HepG2 (cell line): ENCODE measurements at places on chromosomes 2 and 18.

DNA sequence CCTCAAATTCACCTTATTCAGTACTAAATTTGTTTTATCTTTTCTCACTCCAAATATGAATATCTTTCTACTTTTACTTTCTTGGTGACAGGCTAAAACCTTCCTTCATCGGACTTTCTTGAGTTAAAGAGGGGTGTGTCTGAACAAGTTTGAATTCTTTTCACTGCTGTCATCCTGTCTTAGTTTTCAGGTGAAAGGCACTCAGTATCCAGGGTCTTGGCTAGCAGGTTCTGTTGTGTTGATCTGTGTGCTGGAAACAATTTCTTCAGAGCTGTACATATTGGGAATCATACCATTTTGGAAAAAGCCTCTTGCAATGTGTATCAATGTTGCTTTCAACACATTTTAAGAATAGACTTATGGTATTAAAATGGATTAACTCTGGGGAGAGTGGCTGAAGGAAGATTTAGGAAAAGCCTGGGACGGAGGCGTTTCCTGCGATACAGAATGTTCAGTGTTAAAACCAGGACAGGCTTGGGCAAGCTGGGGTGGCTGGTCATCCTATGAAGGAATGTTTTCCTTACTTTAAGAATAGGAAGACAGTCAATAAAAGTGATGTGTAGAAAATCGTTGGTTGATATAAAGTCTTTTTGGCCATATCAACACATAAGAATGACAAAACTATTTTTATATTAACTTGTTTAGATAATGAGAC is 350.7 kb upstream of the SPRED2 start:
- no peak for DNase-seq

DNA sequence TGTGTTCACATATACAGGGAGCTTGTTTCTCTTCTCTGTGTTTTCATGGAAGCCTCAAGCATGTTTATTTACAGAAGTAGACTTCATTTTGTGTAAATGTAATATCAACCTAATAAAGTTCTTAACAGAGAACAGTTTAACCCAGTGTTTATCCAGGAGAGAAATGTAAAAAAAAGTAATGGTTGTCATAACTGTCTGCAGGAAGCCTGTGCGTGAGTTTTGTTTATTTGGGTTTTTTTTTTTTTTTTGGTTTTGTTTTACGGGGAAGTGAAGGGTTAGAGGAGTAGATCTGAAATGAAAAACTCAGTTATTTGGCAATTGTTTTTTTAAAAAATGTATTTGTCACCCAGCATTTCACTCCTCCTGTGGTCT is 124.7 kb downstream of the RAPGEF4 start:
- no peak for DNase-seq

GRCh38 chr2:232022718-232023117 is 61.2 kb downstream of the DIS3L2 start:
- DNase-seq, result no peak

DNA sequence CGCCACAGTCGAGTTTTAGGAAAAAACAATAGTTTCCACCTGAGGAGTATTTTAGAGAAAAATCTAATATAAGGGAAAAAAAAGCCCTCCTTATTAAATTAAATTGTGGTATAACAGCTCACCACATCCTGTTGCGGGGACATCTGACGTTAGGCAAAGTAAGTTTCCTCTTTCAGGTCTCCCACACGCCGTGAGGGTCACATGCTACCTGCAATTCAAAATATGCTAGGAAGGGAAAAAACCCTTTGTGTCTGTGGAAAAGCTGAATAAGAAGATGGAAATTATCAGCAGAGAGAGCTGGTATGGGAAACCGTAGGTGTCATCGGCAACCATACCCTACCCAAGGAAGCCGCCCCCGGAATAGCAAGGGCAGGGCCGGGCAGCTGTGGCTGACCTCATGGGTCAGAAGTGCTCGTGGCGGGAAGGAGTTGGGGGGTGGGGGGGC is 128.0 kb downstream of the NFATC1 start:
- DNase-seq, result no peak
